ENCODE measurements at places on chromosomes 16 and 17. TPM values are rescaled to one million over a fixed set of nuclear protein-coding genes. Genes with fewer than 3 reads are reported as not detected.

- DNase-seq, result no peak
Measured at GRCh38 chr16:67862623-67863583, 9.9 kb upstream of the EDC4 start.

- no peak for DNase-seq
Measured at GRCh38 chr17:50891577-50891989, 25.4 kb upstream of the TOB1 start.

WSB1 gene
- 177 TPM for total RNA-seq

KRTAP17-1 gene
- total RNA-seq, result not detected

PPL gene
- 62.2 TPM for total RNA-seq

DNA sequence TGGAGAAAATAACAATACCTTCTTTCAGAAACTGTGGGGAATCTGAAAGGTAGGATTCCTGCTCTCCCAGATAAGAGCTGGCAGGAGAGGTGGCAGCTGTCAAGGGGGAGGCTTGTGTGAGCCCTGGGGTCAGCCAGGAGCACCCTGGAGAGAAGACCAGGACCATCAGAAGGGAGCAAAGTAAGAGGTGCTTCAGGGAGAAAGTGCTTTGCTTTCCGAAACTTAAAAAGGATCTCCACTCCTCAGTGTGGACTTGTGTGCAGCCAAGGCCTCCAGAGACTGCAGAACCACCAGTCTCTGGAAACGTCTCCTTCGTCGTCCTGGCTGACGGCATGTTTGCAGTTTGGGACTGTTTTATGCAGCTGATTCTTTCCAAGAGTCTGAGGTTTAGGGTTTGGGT, 13.7 kb upstream of the SOX9 start:
- DNase-seq, result no peak

TBC1D3I gene
- 1.4 TPM for total RNA-seq

DNA sequence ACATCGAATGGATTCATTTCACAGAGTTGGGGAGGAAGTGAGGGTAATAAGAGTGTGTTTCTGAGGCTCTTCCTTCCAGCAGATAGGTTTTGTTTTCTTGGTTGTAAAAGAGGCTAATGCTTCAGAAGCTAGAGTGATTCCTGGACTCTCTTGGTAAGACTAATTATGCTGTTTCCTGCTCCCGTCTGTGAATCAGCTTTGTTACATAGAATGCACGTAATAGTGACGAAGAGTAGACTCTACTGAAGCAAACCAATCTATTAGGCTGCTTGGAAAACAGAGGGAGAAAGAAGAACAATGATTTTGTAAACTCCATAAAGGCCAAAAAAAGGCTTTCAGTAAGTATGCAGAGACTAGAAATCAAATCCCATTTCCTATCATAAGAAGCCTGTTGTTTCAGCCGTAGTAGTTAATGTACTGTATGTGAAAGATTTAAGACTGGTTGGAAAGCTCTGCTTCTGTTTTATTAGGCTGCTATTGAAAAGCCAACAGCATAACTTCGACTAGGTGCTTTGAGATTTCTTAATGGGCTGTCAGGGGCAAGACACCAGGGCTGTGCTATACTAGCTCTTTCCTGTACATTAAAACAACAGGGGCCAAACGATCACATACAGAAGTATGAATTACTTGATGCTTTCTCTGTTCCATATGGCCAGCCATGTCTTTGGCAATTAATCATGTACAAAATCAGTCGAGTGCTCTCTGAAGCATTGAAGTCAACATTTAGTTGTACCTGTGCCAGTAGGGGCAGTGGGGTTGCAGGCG, 219.0 kb downstream of the FTO start:
- no peak for DNase-seq

GRCh38 chr16:65947951-65948350, 418.5 kb upstream of the CDH5 start:
- DNase-seq, result no peak
